CD4-positive, CD25-positive, alpha-beta regulatory T cell (primary cell): ENCODE measurements at places on chromosomes 1 and 21. TPM values are rescaled to one million over a fixed set of nuclear protein-coding genes. Genes with fewer than 3 reads are reported as not detected.

Gene SORT1
- 0.86 TPM for total RNA-seq

Gene LRRC71
- not detected for total RNA-seq

DNA sequence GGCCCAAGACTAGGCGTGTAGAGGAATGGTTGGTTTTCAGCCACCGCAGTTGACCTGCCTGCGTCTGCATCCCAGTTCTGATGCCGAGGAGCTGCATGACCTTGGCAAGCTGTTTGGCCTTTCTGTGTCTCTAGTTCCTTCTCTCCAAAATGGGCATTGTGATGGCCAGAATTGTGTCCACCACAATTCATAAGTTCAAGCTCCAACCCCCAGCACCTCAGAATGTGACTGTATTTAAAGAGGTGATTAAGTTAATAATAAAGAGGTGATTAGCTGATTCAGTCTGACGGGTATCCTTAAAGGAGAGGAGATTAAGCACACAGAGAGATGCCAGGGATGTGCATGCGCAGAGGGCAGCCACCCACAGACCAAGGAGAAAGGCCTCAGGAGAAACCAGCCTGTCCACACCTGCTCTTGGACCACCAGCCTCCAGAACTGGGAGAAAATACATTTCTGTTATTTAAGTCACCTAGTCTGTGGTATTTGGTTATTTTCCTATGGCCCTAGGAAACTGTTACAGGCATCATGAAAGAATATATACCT is 28.5 kb downstream of the MAB21L3 start:
- no peak for DNase-seq

DNA sequence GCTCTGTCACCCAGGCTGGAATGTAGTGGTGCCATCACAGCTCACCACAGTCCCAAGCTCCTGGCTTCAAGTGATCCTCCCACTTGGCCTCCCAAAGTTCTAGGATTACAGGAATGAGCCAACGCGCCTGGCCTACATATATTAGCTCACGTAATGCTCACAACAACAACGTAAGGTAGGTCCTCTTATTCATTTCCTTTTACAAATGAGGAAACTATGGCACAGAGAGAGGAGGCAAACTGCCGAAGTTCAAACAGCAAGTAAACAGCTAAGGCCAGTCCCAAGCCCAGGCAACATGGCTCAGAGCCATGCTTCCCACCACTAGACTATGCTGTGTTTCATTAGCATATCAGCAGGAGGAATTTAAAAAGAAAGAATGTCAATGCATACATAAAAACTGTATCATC is 284.4 kb downstream of the VAV3 start:
- DNase-seq: no peak

- no peak for DNase-seq
Observed at GRCh38 chr1:193113258-193113991, 8.2 kb upstream of the GLRX2 start.

DNA sequence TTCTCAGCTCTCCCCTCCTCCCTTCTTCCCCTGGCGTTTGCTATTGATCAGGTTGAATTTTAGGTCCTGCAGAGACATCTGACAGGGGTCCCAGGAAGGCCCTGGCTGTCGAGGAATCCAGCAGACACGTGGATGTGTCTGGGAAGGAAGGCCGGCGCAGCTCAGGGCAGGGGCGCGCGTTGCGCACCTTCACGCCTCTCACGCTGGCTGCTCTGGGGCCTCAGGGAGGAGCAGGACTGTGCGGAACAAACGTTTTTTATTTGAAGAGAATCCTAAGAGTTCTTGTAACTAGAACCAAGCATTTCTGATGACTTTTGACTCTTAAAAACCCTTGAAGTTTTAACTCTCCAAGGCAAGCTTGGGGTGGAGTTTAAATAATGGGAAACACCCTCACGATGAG is 54.2 kb downstream of the SLC37A1 start:
- no peak for DNase-seq
